ENCODE measurements at places on chromosomes 1 and 21. TPM values are rescaled to one million over a fixed set of nuclear protein-coding genes. Genes with fewer than 3 reads are reported as not detected.

The ACKR1 gene
- total RNA-seq = not detected

The SLC9C2 gene
- total RNA-seq = not detected

The GBP2 gene
- total RNA-seq = 13.4 TPM

The NR1I3 gene
- total RNA-seq = not detected

The SELP gene
- total RNA-seq = 0.34 TPM

The SPRR2G gene
- not detected for total RNA-seq

The S100A9 gene
- not detected for total RNA-seq

The PIGP gene
- 4.9 TPM for total RNA-seq

The RAB13 gene
- total RNA-seq = 71.4 TPM

The PRELP gene
- not detected for total RNA-seq

The FAM78B gene
- total RNA-seq = 0.52 TPM

The CALML6 gene
- total RNA-seq = under 0.01 TPM

The CYP4B1 gene
- not detected for total RNA-seq
